ENCODE measurements at places on chromosomes 7 and 10.

- DNase-seq: no peak
These were observed 265.1 kb upstream of the KLF14 start for GRCh38 chr7:130998993-130999602.

- DNase-seq: no peak
These were observed 111.1 kb downstream of the RNF216 start for GRCh38 chr7:5670183-5670935.

DNA sequence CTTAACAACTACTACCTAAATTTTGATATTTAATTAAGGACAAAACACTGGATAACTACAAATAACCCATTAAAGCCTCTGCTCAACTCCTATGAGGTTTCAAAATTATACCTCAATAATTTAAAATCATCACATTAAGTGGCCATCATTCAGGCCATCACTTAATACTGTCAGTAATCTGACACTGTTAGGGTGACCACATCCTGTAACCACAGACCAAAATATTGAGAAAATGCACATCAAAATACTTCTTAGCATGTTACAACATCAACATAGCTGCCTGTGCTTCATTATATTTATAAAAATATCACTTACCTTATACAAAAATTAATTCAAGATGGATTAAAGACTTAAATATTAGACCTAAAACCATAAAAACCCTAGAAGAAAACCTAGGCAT lies 23.3 kb downstream of the SEM1 start:
- DNase-seq: no peak

DNA sequence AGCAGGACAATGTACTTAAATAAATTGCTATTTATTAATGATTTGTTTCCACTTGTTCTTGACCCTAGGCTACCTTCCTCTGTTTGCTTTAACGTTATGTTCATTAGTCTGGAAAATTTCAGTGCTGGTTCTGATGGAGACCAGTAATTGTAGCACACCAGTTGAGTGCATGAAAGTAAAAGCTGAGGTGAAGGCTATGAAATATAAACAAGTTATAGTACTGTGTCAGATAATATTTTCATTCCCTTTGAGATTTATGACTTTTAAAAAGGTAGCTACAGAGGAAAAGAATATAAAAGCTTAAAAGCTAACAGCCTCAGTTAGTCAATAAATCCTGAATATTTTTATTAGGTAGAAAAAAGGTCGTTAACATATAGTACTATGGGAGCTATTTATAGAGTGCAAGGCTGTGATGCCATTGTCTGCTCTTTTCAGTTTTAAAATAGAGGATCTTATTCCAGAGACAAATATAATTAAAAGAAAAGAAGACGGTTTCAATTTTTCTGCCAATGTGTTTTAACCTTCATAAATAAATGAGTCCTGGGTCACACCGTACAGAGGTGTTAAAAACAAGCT lies 351.8 kb upstream of the ETV1 start:
- DNase-seq: no peak

GRCh38 chr7:30549931-30550493 lies 44.7 kb upstream of the GARS1 start:
- DNase-seq: no peak

GRCh38 chr7:140881507-140882228 lies 43.1 kb downstream of the BRAF start:
- no peak for DNase-seq

Measured in stimulated activated CD4-positive, alpha-beta T cell treated with anti-CD3 and anti-CD28 coated beads, Interleukin-2, amount 100 ng/mL, for 24 hours (primary cell).